ENCODE measurements at places on chromosomes 16 and 17.
A peak's percentile ranks its signal among the peaks of the same experiment; 100 is the strongest.

DNA sequence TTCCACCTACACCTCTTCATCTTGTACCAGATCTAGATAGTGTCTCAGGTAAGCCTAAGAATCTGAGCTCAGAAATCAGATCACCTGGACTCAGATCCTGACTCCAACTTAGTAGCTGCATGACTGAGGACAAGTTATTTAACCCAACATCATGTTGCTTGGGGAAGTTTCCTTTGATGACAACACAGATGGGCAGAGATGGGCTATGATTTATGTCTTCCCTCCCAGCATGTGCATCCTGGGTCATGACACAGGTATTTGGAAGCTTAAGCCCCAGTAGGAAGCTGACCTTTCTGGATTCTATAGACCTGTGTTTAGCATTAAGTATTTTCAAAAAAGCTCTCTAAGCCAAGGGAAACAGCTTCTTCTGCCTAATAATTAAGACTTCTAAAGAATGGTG lies 12.4 kb upstream of the HEATR6 start:
- DNase-seq = no peak

DNA sequence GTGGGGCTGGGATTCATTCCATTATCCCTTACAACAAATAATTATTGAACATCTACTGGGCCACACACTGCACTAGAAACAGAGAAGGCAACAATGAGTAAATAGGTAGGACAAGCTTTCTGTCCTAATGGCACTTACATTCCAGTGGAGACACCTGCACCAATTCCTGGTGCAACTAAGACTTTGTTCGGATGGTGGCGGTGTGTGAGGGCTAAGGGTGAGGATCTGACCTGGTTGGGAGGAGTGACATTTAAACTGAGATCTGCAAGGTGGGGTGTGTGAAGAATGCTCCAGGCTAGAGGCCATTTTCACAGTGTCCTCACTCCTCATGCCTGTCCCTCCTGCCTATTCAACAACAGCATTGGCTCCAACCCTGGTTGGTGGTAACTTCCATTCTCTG lies 510.0 kb downstream of the XYLT1 start:
- no peak for DNase-seq

GRCh38 chr17:8220783-8221662 lies 10.6 kb upstream of the AURKB start:
- DNase-seq = peak; percentile 72

GRCh38 chr17:77419095-77419494 lies 278.3 kb downstream of the SEC14L1 start:
- DNase-seq = no peak

GRCh38 chr16:83856792-83857191 lies 42.1 kb upstream of the MLYCD start:
- no peak for DNase-seq

GRCh38 chr16:68406458-68407152 lies 41.7 kb downstream of the SMPD3 start:
- DNase-seq = peak; percentile 26

DNA sequence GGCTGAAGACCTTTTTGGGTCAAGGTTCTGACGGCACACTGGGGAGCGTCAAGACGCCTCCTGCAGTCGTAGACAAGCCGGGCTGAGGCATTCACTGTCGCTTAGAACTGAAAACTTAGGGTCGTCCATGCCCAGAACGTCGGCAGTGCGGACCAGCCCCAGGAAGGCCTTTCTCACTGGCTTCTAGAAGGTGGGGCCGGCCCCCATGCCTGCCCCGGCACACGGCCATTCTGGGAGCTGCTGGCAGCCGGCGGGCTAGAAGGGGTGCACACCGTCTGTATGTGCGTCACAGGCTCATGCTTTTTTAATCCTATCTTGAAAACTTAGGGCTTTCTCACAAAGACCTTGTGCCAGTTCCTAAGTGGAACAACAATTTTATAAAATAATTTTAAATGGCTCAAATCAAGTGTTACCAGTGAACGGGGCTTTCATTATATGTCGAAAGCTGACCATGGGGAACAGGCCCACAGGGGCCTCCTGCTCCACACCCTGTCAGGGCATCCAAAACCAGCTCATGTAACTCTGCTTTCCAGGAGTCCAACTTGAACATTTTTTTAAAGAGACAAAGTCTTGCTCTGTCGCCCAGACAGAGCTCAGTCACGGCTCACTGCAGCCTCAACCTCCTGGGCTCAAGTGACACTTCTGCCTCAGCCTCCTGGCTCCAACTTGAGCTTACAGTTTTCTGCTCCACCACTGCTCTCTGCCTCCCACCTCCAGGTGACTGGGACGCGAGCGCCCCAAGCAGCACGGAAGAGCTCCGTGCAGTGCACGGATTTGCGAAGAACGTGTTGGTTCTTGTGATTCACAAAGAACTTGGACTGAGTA lies 111.2 kb downstream of the ANKRD11 start:
- no peak for DNase-seq

GRCh38 chr16:27233731-27234130 lies 30.4 kb downstream of the KDM8 start:
- DNase-seq = no peak

DNA sequence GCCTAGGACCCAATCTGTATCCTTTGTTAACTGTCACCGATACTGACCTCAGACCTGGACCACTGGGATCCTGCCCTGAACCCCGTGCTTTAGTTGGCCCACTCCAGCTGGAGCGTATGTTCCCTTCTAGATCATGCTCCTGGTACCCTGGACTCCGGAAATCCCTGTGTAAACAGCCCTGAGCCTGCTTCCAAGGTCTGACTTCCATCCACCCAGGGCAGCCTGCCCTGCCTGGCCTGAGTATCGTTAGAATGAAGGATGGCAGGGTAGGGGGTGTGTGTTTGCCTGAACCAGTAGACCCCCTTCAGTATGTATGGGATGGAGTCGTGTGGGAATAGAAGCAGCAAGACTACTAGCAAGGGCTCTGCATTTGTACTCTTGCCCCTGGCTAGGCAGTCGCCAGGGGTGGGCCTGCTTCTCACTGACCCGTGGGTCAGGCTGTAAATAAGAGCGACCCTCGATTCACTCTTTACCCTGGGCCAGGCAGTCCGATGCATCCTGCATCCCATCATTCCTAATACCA lies 691 bp upstream of the TMEM98 start:
- DNase-seq = no peak

Measured in HEK293T (cell line).